Vein endothelial cell (primary cell): ENCODE measurements at places on chromosomes 6 and 20. TPM values are rescaled to one million over a fixed set of nuclear protein-coding genes. Genes with fewer than 3 reads are reported as not detected.

The ZNF165 gene
- total RNA-seq = under 0.01 and 0.67 TPM in 2 replicates

The ELOVL4 gene
- 0.98 and 1.4 TPM in 2 replicates for total RNA-seq

The BEND3 gene
- total RNA-seq = 6.1 and 7.5 TPM in 2 replicates

The ZC2HC1B gene
- total RNA-seq = not detected in 2 replicates

The GGTLC1 gene
- total RNA-seq = not detected in 2 replicates

The MAP7 gene
- 0.65 and 1.1 TPM in 2 replicates for total RNA-seq

The MYB gene
- 0.10 TPM in 1 of 2 replicates, not detected in the other for total RNA-seq

The SPATA2 gene
- 3.5 and 4.2 TPM in 2 replicates for total RNA-seq

The TMEM170B gene
- total RNA-seq = 2.3 and 4.5 TPM in 2 replicates
